ENCODE measurements at places on chromosomes 5 and 9.

- DNase-seq = peak; percentile 42
These were observed 8.5 kb upstream of the ANGPTL2 start for GRCh38 chr9:127130661-127131538.

GRCh38 chr9:120712539-120713031 is 1.7 kb downstream of the MEGF9 start:
- no peak for DNase-seq

- no peak for DNase-seq
These were observed 553.3 kb downstream of the CCDC171 start for GRCh38 chr9:16106021-16106571.

DNA sequence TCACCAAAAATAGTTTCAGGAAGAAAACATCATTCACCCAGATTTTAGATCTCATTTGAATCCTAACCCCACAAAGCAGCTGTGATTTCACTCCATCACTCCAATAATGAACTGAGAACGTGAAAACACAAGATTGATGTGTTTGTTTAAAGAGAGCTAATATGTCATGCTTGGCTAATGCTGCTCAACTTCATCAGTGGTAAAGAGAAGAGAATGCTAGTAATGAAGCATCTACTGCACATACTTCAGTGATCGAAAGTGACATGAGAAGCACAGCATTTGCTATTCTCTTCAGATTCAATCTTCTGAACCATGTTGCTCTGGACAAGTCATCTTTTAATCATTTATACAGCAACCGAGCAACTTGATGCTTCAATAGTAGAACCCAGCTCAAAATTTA is 874.7 kb downstream of the EFNA5 start:
- DNase-seq = no peak

DNA sequence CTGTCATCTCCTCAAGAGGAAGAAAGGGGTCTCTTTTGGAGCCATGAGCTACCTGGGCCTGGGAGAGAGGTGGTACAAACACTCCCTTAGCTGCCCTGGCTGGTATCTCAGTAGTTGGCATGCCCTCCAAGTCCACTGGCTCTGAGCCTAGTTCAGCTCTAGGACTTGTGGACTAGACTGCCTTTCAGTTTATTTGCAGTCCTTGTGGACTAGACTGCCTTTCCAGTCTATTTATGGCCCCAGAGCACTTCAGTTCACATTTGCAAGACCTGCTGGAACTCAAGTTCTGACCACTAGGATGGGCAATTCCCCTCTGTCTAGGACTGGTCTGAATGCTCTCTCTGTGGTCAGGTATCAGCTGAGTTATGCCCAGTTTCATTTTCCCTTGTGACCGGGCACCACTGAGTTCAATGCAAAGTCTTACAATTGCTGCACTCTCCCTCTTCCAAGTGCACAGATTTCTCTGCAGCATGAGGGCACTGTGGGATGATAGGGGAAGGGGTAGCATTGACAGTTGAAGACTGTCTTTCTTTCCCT is 1019.0 kb downstream of the TAF11L14 start:
- DNase-seq = no peak

GRCh38 chr5:142894749-142895148 is 124.6 kb downstream of the ARHGAP26 start:
- DNase-seq = no peak

DNA sequence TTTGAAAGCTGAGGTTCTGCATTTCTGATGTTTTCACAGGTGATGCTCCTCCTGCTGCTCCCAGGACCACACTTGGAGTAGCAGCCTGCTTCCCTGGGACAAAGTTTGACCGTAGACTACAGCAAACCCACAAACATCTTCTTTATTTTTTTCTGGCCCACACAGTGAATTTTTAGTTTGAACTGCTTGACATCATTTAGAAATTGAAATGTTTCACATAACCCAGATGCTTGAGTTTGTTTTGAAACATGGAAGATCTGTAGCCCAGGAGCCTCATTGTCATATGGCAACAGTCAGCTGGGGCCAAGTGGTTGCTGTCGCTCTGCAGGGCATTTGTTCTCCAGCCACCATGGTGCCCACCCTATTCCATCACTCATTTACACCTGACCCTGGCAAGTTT is 8.4 kb downstream of the SH3TC2 start:
- no peak for DNase-seq

GRCh38 chr9:106019039-106019680 is 324.8 kb downstream of the TMEM38B start:
- no peak for DNase-seq

- no peak for DNase-seq
These were observed 67.4 kb downstream of the RASGRF2 start for GRCh38 chr5:81027481-81028058.

- no peak for DNase-seq
These were observed 260.3 kb upstream of the DAPK1 start for GRCh38 chr9:87237336-87237735.

GRCh38 chr9:84845956-84846900 is 176.7 kb downstream of the NTRK2 start:
- DNase-seq = no peak

- DNase-seq = no peak
These were observed 5.2 kb downstream of the HNRNPAB start for GRCh38 chr5:178209334-178210072.

GRCh38 chr9:100459963-100460362 is 13.0 kb upstream of the TMEFF1 start:
- DNase-seq = no peak

- no peak for DNase-seq
These were observed 142.8 kb downstream of the DCP2 start for GRCh38 chr5:113119246-113119924.

- no peak for DNase-seq
These were observed 193.2 kb downstream of the MAPKAP1 start for GRCh38 chr9:125513668-125514413.

GRCh38 chr5:35073160-35073559 is 25.4 kb upstream of the AGXT2 start:
- no peak for DNase-seq

DNA sequence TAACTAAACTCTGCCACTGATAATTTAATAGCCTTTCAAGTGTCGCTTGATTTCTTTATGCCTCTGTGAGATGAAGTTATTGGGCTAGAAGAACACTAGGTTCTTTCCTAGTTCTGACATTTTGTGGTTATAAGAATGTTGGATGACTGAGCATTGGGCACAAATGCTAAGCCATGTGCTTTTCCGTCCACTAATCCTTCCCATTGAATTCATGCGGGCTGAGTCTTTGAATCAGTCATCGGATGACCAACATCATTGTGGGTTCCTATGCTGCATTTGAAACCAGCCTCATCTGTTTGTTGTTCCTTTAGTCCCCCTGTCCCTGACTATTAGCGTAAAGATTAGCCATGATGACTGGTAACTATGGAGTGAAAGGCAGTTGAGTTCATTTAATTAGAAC is 58.5 kb downstream of the ALDH1A1 start:
- no peak for DNase-seq

DNA sequence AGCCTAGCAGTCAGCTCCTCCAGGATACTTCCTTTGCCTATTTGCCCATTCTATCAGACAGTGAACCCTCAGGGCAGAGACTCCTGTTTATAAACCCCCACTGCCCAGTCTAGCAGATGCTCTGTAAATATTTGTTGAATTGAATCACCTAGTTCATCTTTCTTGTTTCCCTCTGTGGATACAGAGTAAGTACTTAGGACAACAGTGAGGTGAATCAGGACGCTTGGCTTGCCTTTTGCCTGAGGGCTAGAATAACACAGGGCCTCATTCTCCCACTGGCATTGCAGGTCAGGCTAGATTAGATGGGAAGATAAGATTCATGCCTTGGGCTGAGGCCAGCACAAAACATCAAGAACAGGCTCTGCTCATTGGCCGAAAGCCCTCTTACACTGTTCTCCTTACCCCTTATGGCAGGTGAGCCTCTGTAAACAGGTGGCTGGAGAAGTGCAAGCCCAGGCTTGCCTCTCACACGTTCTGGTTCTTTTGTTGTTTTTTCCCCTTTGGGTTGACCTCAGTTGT is 22.2 kb downstream of the TNFSF8 start:
- no peak for DNase-seq

GRCh38 chr5:107806271-107806670 is 135.5 kb upstream of the EFNA5 start:
- no peak for DNase-seq

DNA sequence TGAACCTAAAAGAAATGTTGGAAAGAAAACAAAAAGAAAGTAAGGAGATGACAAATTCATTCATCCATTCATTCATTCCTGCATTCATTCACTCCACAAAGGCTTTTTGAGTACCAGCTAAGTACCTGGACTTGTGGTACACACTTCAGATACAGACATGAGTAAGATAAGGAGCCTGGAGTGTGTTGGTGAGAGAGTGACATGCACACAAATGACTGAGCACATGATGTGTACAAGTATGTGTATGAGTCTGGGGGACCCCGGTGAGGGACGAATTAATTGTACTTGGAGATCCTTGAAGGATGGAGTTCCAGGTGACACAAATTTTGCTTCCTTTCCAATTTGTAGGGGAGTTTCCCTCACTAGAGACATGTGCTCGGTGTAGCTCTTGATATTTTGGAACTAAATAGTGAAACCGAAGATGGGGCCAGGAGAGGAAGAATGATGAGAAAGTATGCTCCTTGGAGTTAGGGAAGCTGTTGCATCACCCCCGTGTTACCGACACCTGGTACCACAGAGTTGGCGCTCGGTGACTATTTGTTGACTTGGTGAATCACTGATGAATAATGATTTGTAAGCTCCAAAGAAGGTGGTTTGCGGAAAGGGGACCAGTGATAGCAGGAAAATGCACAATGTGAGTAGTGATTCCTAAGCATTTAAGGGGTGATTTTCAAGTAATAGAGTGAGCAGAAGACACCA is 509.8 kb downstream of the CCDC171 start:
- DNase-seq = no peak

GRCh38 chr5:146165460-146165859 is 17.0 kb downstream of the LARS1 start:
- no peak for DNase-seq

- no peak for DNase-seq
These were observed 382.3 kb upstream of the CDH10 start for GRCh38 chr5:25027061-25027460.

DNA sequence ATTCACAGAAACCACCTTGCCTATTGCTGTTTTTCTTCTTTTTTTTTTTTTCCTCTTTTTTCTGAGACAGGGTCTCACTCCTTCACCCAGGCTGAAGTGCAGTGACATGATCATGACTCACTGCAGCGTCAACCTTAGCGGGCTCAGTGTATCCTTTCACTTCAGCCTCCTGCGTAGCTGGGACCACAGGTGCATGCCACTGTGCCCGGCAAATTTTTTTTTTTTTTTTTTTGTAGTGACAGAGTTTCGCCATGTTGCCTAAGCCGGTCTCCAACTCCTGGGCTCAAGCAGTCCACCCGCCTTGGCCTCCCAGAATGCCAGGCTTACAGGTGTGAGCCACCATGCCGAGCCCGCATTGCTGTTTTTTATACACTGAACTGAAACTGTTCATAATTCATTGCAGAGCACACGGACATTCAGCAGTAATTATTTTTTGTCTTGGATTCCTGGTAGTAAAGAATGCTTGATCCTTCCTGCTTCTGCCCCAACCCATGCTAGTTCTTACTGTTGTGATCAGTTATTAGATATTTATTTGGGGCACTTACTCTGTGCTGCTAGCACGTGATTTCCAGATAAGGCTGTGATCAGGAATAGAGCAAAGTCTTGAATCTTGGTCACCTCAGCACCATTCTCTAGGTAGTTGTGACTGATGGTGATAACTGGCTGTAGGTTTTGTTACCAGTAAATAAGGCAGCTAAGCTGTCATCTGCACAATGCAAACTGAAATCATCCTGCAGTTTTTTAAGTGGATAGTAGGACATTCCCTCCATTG is 14.0 kb downstream of the MAP3K1 start:
- DNase-seq = no peak

- no peak for DNase-seq
These were observed 551 bp upstream of the CAAP1 start for GRCh38 chr9:26893030-26893676.

DNA sequence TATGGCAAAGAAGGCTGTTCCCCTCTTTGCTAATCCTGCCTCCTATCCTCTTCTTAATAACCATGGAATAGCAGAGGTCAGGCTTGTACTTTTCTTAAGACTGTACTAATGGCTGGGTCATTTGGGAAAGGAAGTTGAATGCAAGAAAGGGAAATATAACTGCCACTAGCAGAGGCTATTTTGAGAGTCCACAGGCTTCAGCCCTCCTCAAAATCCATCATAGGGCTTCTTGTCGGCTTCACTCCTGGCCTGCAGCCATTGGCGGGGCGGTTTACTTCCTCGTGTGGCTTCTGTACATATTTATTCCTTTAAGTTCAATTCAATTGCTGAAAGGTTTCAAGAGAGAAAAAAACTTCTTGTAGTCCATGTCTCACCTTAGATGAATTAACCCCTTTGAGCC is 2.8 kb upstream of the PARP8 start:
- no peak for DNase-seq

DNA sequence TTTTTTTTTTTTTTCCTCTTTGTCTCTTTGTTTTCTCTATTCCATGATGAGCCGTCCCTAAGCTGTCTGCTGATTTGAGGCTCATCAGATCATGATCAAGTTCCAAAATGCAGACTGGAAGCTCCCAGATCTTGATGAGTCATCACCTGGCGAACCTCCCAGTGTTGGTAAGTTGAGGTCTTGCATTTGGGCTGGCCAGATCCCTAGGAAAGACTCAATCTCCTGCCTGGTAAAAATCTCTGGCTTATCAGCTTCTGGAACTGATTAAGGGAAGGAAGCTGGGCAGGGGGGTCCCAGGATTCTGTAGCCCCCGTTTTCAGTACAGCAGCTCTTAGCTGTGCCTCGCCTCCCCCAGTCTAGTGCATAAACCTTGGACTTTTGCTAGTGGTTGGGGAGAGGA is 69.0 kb downstream of the TSPAN17 start:
- no peak for DNase-seq

- no peak for DNase-seq
These were observed 28.0 kb upstream of the GRAMD2B start for GRCh38 chr5:126395198-126395597.

GRCh38 chr9:124860582-124861341 is 995 bp downstream of the RPL35 start:
- DNase-seq = no peak

GRCh38 chr9:35907711-35908503 is 1.4 kb upstream of the SPAAR start:
- DNase-seq = no peak

DNA sequence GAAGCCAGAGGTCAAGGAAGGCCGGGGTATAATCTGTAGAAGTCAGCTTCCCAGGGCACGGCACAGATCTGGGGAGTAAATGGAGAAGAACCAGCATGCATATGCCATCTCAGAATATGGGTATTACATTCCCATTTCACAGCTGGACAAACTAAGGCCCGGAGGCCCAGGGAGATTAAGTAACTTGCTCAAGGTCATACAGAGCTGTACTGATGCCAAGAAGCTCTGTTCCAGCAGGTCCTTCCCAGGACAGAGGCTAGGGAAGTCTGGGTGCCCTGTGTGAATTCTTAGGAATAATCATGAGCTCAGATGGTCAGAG is 19.2 kb downstream of the COL27A1 start:
- no peak for DNase-seq

GRCh38 chr9:94771096-94771495 is 44.6 kb downstream of the AOPEP start:
- no peak for DNase-seq

- no peak for DNase-seq
These were observed 487.2 kb upstream of the ST8SIA4 start for GRCh38 chr5:101390151-101390908.

All from hippocampal formation (tissue), 2 donors.